ENCODE measurements at places on chromosomes 3 and 15. TPM values are rescaled to one million over a fixed set of nuclear protein-coding genes. Genes with fewer than 3 reads are reported as not detected.

GRCh38 chr15:65856821-65857455 lies 12.4 kb upstream of the RAB11A start:
- DNase-seq, result peak; percentile 80

Gene LMAN1L
- not detected for total RNA-seq

GRCh38 chr15:42087460-42087859 lies 6.9 kb downstream of the PLA2G4D start:
- DNase-seq, result no peak

Gene ISG20
- 20.1 TPM for total RNA-seq

DNA sequence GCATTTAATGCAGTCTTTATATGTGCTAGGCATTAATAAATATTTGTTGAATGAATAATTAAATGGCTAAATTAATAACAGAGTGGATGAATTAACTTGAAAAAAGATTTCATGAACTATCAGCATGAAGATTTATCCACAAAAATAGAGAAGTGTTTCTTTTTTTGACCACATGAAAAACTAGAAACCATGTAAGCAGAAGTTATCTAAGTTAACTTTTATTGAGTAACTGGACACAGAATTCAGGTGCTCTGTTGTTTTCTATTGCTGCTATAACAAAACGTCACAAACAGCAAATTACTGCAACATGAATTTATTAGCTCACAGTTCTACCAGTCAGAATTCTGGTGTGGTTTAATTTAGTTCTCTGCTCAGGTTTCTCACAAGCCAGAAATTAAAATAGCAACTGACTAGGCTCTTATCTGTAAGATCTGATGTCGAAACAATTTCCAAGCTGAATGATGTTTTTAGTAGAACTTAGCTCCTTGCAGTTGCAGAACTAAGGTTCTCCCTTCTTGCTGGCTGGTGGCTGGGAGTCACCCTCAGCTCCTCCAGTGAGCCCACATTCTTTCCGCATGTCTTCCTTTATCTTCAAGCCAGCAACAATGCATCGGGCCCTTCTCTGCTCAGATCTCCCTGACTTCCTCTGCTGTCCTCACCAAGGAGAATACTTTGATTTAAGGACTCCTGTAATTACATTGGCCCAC lies 810.2 kb upstream of the ALCAM start:
- DNase-seq, result no peak

- DNase-seq, result no peak
These were observed 76.8 kb downstream of the SMAD3 start for GRCh38 chr15:67142092-67142766.

- no peak for DNase-seq
These were observed 851.1 kb downstream of the FHIT start for GRCh38 chr3:60399861-60400845.

DNA sequence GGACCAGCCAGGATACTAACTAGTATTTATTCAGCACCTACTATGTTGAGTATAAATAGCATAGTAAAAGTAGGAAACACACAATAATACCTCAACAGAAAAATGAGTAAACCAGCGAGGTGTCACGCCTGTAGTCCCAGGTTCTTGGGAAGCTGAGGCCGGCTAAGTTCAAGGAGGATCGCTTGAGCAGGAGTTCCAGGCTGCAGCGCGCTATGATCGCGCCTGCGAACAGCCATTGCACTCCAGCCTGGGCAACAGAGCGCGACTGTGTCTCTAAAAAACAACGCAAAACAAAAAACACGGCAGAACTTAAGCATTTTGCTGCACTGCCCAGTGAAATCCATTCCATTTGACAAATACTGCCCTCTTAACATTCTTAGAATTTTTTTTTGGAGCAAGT lies 1.3 kb upstream of the DENND6A start:
- no peak for DNase-seq

DNA sequence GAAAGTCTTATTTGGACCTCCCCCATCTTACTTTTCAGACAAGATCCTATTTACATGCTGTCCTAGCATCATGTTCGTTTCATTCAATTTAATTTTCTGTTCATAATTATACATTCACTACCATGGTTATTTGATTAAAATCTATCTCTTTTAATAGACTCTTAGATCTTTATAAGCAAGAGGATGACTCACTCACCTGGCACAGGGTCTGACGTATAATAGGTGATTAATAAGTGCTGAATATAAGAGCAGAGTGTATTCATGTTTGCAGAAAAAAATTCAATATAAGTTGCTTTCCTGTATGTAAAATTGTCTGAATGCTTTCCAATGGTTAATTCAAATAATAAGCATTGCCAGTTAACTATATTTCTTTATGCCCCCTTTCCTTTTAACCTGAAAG lies 165.5 kb upstream of the CBLB start:
- DNase-seq, result no peak
